CD4-positive, alpha-beta T cell treated with Interferon alpha-2 for 1 hour (primary cell): ENCODE measurements at places on chromosomes 12 and 14.

DNA sequence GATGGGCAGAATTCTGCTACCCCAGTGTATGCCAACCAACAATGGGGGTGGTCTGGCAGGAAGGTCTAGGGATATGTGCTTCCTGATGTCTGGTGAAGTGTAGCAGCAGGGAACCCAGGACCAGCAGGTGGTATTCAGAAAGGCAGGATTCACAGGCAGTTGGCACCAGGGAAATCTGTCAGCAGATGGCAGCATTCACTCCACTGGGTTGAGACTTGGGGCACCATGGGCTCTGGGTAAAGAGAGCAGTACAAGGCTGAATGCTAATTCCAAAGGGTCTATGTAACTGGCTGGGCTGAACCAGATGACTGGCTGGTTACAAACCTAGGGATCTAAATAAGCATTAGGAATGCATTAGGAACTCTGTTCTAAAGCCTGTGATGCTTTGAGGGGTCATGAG lies 466.9 kb upstream of the STXBP6 start:
- DNase-seq: no peak

DNA sequence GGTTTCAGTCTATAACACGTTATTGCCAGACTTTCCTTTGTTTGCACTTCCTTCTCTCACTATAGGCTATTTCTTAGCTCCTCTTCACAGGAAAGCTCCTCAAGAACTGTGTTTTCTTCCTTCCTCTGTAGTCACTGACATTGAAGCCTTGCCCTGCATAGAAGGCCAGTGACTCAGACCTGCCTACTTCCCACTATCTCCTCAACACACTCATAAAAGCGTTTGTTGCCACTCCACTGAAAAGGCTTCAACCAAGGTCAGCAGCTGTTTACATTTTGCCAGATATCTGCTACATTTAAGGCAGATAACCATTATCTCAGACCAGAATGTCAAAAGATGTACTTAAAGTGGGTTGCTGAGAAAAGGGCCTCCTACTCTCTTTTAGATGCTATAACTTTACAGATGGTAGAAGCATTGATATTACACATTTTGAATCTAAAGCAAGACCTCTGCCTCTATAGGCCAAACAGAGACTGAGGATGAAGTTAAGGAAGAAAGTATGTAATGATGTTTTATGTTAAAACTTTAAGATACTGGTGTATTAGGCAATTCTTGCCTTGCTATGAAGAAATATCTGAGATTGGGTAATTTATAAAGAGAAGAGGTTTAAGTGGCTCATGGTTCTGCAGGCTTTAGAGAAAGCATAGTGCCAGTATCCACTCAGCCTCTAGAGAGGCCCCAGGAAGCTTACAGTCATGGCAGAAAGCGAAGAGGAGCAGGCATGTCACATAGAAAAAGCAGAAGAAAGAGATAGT lies 233.3 kb upstream of the FLRT2 start:
- no peak for DNase-seq

- no peak for DNase-seq
Measured at GRCh38 chr12:108080363-108080762, 48.7 kb upstream of the WSCD2 start.

DNA sequence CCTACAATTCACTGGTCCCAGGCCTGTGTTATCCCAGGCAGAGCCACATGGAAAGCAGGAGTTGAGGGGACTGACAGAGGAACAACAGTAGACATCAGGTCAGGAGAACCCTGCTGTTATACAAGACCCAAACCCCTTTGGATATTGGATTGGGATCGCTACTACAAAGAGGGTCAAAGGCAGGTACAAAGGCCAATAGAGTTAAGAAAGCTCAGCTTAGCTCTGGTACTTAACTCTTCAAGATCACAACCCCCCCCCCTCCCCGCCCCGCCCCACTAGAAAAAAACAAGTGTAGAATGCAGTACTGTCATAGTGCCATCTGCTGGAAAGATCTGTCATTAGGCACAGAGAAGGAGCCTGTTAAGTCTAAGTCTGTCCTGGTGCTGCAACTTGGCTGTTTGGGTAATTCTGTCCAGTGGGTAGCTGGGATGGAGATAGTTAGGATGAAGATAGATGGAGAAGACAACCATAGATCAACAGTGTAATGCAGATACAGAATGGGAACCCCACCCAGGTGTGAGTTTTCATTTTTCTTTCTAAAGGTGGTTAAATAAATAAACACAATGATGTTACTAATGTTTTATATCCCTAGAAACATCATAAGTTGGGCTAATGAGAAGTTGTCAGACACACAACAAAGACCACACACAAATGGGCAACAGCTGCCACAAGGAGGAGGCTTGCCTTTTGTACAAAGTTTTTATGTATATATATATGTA lies 17.2 kb downstream of the REM2 start:
- DNase-seq: peak; percentile 60

- DNase-seq: no peak
Measured at GRCh38 chr12:52871291-52872039, 22.7 kb upstream of the KRT78 start.

DNA sequence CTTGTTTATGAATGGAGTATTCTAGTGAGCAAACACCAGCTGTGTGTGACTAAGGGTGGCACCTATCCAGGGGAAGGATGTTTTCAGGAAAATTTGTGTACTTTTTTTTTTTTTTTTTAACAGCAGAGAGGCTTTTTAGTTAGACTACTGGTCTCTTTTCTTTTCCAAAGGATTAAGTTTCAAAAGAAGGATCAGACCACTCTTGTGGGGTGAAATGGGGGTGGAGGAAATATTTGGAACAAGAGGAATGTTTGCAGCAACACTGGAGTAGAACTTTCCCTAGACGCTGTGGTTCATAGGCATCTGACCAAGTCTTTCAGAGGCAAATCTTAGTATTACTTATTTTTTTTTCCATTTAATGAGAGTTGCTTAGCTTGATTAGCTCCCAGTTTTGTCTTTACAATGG lies 21.1 kb downstream of the NUBPL start:
- no peak for DNase-seq

DNA sequence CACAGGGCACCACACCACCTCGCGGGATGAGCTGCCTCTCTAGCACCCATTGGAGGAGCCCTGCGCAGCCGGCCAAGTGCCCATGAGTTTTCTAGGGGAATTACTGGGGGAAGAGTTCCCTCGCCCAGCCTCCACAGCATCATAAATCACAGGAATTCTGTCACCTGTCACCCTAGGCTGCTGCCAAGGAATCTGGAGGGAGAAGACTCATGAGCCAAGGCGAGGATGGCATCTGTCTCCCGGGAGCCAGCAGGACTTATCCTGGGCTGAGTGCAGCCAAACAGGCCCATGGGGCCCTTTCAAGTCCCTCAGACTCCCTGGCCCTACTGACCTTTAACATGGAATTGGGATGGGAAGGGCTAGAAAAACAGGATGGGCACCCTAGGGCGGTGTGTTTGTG lies 7.8 kb upstream of the OTUB2 start:
- DNase-seq: no peak

GRCh38 chr12:113103756-113104450 lies 31.7 kb downstream of the RASAL1 start:
- peak; percentile 76 for DNase-seq

DNA sequence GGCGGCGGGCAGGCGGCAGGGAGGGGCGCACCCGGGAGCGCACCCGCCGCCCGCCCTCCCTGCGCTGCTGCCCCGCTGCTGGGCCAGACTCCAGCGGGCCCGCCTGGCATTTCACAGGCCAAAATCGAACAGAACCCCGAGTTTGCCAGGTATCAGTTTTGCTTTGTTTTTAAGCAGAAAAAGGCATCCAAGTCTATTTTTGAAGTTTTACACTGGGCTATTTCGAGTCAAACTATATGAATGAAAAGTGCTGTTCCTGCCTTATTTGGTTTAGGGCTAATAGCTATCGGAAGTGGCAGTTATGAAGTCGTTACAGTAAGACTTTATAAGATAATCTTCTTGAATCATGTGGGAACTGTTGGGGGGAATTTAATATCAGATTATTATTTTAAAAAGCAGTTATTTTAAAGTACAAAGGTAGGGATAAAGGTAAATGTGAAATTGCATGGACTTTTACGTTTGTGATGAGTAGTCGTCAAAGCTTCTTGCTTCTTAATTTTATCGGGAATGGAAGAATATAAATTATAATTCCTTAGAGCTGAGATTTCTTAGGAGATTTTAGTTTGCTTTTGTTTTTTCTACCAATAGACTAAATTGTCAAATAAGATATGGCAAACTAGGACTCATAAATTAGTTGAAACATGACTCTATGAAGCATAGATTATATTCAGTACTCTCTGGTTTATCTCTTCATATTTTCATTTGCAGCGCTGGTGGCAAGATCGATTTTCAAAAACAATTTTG lies 1.1 kb downstream of the MSRB3 start:
- no peak for DNase-seq

- DNase-seq: no peak
Measured at GRCh38 chr12:57631566-57632072, 1.4 kb downstream of the B4GALNT1 start.

- no peak for DNase-seq
Measured at GRCh38 chr14:78488938-78489337, 318.8 kb downstream of the NRXN3 start.

- peak; percentile 57 for DNase-seq
Measured at GRCh38 chr14:23559010-23559925, 3.2 kb downstream of the THTPA start.

DNA sequence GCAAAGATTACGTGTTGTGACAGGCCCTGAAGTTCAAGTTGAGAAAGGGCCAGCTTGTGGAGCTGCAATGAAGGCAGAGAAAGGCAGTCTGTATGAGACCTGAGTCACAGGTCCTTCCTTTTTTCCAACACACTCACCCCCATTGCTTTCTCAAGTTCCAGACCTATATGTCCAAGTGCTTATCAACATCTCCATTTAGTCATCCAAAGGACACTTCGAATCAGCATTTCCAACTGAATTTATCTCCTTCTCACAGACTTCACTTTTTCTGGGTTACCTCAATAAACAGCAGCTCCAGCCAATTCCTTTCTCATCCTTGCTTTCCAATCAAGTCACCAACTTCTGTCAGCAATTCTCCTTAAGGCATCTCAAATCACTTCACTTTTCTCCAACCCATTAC lies 56.4 kb upstream of the KIF21A start:
- DNase-seq: no peak

- no peak for DNase-seq
Measured at GRCh38 chr14:99122521-99123125, 149.4 kb downstream of the BCL11B start.

DNA sequence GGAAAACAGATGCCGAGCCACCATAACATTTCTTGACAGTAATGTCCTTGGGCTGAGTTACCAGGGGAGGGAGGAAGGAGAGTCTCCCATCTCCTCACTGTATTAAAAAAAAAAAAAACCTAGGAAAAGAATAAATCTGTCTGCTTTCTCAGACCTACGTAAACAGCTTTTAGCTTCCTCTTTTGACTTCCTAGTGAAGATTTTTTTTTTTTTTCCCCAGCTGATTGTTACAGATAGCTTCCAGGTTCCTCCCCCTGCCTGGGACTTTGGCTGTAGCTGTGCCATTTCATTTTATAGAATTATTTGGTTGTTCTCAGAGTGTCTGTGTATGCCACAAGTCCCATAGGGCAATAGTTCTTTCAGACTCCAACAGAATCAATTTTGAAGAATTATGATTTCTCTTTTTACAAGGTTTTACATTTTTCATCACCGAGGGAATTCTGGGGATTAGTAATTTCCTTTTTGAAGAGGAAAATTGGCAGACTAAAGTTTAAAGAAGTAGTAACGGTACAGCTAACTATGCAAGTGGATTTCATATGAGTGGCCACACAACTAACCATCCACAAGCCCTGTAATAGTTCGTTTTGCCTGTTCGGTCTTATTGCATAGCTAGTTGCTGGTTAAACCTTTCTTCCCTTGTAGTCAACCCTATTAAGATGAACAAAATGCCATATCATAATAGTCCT lies 23.1 kb upstream of the GNS start:
- DNase-seq: no peak

DNA sequence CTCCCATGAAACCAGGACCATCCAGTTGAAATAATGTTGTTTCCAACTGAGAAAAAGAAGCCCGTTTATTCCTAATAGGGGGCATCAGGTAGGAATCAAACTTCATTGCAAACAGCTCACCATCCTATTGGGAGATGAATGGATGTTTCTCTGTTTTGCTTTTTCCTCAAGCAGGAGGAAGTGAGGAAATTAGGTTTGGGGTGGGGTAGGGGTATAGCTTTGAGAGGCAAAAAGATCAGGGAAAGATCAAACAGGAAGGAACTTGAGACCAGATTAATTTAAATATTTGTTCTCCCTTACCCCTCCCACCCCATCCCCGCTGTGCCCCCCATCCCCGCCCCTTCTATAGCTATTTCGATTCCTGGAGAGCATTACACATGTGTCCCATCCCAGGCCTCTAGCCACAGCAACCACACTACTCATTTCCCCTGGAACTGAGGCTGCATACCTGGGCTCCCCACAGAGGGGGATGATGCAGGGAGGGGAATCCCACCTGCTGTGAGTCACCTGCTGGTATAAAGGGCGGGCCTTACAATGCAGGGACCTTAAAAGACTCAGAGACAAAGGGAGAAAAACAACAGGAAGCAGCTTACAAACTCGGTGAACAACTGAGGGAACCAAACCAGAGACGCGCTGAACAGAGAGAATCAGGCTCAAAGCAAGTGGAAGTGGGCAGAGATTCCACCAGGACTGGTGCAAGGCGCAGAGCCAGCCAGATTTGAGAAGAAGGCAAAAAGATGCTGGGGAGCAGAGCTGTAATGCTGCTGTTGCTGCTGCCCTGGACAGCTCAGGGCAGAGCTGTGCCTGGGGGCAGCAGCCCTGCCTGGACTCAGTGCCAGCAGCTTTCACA lies at the start of gene IL23A:
IL23A (plus strand) TSS at position 577 of the 850 bp plus-strand sequence; CDS start at position 738, 161 bp downstream.
- peak; percentile 88 for DNase-seq

- no peak for DNase-seq
Measured at GRCh38 chr14:36835128-36835527, 173.5 kb downstream of the PAX9 start.

GRCh38 chr12:57720606-57721595 lies 17.6 kb downstream of the AGAP2 start:
- no peak for DNase-seq

DNA sequence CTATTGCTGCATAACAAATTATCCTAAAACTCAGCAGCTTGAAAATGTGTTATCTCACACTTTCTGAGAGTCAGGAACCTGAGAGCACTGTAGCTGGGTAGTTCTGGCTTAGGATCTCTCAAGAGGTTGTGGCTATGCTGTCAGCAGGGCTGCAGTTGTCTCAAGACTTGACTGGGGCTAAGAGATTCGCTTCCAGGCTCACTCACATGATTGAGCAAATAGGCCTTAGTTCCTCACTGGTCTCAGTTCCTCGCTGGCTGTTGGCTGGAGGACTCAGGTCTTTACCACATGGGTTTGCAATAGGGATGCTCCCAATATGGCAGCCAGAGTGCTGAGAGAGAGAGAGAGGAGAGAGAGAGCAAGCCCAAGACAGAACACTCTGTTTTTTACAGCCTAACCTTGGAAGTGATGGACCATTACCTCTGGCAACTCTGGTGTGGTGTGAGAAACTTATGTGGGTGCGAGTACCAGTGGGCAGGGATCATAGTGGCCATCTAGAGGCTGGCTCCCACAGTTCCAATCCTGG lies 15.9 kb upstream of the DHRS2 start:
- DNase-seq: no peak

DNA sequence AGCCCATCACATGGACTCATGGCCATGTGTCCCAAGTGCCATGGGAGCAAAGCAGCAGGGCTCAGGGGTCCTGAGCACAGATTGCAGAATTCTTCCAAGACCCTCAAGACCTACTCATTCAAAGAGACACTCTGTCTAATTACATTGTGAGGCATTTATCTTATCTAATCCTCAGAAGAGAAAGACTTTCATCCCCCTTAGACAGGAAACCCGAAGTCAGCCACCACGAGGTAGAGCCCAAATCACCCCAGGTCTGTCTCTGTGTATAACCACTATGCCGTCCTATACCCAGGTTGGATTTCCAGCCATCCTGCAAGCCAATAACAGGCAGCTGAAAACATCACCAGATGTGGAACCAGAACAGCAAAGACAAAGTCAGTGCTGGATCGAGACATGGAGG lies 8.9 kb upstream of the BCL11B start:
- DNase-seq: no peak
